Stimulated activated CD4-positive, alpha-beta T cell treated with anti-CD3 and anti-CD28 coated beads, Interleukin-15, amount 100 ng/mL, for 1 hour (primary cell): ENCODE measurements at places on chromosomes 7 and 10.

DNA sequence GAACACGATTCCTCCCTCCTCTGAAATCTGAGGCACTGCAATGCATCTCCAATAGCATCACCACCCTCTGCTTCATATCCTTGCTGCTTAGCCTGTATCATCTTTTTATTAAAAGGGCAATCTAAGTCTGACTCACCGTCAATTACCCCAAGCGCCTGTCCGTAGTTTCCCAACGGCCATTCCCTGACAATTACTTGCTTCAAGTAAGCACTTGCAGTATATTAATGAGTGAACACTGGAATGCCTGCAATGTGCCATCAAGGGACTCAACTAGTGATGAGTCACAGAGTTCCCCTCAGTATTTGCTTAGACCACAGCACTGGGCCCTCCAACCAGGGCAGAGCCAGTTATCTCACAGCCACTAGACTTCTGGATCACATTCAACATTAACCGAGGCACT lies 19.5 kb upstream of the PPP1R3C start:
- DNase-seq, result no peak

- DNase-seq, result no peak
Measured at GRCh38 chr10:78577712-78578111, 491.1 kb upstream of the ZMIZ1 start.

DNA sequence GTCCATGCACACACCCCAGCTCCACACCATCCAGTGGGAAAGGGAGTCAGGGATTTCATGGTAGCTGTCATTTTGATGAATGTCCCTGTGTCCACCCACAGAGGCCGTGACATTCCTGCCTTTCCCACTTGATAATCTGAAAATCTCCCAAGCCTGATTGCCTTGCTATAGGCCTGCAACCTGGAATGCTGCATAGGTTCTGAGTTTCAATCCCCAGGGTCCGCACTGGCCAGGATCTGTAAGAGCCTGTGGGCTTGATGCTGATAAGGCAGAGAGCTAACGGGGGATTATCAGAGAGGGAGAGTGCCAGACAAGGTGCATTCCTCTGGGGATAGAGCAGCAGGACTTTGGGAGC lies 57.5 kb downstream of the RBM20 start:
- DNase-seq, result no peak

- DNase-seq, result no peak
Measured at GRCh38 chr10:3104251-3104918, 37.0 kb downstream of the PFKP start.

DNA sequence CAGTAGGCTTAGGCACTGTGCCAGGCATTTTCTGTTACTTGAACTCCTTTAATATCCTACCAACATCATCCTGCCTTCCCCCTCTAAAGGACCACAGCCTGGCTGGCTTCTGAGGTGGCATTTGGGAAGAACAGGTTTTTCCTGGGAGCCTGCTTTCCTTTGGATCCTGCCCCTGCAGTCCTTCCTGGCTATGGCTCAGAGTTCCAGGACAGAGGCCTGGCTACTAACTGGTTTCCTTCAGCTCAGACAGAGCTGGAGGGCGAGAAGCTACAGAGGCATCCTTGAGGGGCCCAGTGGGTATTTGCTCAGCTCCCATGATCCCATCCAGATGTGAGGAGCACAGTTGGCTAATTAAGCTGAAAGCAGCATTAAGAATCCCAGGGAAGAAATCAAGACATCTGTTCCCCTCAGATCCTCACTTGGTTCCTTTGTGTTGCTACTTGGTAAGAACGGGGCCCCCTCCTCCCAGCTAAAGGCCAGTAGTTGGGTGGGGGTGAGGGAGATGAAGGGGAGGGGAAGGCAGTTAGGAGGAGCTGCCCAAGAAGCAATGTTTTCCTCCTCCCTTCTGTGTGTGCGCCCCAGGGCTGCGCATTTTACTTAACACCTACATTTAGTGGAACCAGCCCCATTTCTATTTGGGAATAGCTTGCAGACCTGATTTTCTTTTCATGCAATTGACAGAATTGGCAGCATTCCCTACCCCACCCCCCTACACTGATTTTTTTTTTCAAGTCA lies 142.6 kb upstream of the SORCS3 start:
- no peak for DNase-seq

GRCh38 chr7:95716357-95717122 lies 55.8 kb upstream of the DYNC1I1 start:
- DNase-seq, result no peak

- no peak for DNase-seq
Measured at GRCh38 chr10:48245977-48246376, 28.5 kb downstream of the FRMPD2 start.

GRCh38 chr10:70586348-70586930 lies 16.1 kb downstream of the PRF1 start:
- no peak for DNase-seq

- DNase-seq, result no peak
Measured at GRCh38 chr10:127600479-127600878, 51.4 kb downstream of the NPS start.

DNA sequence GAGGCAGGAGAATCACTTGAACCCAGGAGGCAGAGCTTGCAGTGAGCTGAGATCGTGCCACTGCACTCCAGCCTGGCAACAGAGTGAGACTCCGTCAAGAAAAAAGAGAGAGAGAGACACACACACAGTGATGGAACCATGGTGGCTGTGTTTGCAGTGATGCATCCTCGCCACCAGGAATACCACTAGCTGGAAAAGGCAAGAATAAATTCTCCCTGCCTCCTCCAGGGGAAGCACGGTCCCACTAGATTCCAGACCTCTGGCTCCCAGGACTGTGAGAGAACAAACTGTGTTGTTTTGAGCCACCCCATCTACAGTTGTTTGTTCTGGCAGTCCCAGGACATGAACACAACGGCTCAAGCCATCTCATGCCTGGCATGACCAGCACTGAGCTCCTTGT lies 320.3 kb upstream of the FOXK1 start:
- DNase-seq, result no peak

- DNase-seq, result no peak
Measured at GRCh38 chr10:92811986-92812385, 36.3 kb upstream of the EXOC6 start.

DNA sequence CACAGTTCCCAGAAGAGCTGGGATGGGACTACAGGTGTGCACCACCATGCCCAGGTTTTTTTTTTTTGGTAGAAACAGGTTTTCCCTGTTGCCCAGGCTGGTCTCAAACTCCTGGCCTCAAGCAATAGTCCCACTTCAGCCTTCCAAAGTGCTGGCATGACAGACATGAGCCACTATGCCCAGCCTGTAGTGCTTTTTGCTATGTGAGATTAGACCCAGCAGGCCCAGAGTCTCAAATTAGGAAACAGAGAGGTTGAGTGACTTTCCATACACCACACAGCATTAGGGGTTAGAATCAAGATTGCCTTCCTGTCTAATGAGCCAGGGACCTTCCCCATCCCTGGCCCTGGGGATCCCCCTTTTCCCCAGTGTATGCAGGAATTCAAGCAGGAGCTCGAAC lies 90.8 kb upstream of the KCTD7 start:
- DNase-seq, result no peak

DNA sequence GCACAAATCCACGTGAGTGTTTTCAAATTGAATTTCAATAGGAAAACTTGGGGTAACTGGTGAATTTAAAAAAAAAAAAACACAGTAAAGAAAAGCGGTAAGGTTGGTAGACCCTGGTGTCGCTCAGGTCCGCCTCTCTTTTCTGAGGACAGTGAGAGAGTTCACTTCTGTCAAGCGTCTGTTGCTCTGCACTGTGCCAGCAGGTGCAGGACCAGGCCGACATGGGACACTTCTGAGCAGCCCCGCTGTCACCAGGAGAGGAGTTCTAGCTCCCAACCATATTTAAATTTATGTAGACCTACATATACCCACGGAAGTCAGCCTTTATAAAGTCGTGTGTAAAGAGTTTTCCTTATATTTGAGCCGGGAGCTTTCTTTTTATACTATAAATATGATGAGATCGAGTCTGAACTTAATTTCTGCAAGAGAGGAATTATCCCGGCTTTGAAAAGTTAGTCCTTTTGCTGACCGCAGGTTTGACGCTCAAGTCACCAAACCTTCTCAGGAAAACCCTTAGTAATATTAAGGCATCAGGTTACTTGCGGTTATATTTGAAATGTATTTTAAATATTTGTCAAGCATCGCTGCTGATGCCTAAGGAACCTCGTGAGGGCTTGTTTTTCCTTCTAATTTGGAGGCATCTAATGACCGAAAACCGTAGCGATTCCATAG lies 531 bp downstream of the IKZF1 start:
- DNase-seq, result peak; percentile 42

DNA sequence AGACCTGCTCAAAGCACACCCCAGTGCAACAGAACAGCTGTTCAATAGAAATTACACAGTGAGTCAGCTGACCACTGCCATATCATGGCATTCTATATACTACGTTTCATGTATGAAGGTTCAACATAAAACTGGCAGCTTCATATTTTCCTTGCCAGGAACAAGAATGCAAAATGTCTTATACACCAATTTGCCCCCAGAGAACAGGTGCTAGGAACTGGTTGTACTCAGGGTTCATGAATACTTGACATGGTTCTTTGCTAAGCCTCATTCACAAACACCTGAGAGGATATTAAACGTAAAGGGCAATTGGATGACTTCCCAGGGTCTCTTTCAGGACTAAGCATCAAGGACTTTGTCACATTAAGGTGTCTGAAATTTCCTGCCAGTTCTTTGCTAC lies 6.9 kb downstream of the MYOF start:
- no peak for DNase-seq

- no peak for DNase-seq
Measured at GRCh38 chr7:26612742-26613141, 251.6 kb downstream of the SKAP2 start.

GRCh38 chr7:121761399-121761798 lies 111.6 kb upstream of the PTPRZ1 start:
- DNase-seq, result no peak

DNA sequence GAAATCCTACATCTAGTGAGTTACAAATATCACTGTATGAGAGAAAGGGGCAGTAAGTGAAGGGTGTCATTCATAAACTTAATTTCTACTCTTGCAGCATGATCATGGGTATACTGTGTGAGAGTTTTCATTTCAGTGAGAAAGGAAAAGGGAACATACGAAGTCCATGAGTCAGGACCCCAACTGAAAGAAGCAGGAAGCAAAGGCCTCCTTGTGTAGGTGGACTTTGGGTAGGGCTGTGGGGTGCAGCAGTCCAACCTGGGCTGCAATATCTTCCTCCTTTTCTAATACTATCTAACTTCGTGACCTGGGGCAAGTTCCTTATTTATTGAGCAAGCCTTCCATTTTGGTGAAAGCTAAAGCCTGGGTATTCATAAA lies 248.2 kb upstream of the TCF7L2 start:
- DNase-seq, result no peak

DNA sequence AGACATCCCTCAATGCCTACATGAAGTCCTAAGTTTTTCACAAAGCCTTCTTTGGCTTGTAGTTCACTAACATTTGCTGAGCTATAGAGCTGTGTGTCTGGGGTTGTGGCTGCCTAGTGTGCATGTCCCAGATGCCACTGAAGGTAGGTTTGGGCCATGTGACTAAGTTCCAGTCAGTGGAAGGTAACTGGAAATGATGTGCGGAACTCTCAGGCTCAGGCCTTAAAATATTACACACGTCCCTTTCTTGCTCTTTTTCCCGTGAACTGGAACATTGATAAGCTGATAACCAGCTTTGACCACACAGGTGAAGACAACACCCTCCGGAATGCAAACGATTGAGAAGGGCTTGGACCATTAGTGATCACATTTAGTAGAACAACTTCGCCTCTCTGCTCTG lies 358.1 kb downstream of the GATA3 start:
- DNase-seq, result no peak

DNA sequence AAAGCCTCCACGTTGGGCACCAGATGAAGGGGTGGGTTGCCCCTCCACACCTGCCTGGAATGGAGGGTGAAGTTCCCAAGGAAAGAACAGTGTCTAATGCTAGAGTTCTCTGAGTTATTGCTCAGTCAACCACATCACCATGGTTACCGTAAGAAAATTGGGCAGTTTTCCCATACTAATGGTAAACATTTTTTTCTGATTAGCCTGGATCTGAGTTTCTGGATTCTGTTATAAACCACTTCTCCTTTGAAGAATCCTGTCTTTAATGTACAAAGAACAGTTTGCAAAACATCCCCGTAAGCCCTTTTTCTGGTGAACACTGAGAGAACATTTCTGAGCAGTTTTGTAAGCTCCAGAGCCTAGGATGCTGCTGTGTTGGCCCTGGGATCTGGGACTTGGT lies 45.5 kb downstream of the ABCC2 start:
- DNase-seq, result no peak

GRCh38 chr7:119374436-119374835 lies 898.5 kb upstream of the KCND2 start:
- no peak for DNase-seq

- peak; percentile 47 for DNase-seq
Measured at GRCh38 chr7:32427769-32428291, 62.4 kb downstream of the LSM5 start.

- no peak for DNase-seq
Measured at GRCh38 chr10:127908106-127908958, 1.4 kb downstream of the PTPRE start.

DNA sequence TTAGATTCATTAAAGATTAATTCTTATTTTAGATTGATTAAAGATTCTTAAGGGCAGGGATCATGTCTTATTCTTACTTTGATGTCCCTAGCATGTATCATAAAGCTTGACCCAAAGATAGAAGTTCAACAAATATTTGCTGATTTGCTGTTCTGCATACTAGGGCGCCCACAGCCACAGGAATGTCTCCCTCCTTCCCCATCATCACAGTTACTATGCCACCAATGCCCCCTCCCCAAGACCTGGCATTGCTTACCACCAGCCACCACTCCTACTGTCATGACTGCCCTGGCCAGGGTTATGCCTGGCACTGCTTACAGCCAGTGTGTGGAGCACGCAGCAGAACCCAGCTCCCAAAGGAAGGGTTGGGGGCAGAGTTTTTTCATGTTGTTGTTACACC lies 86.7 kb upstream of the AGK start:
- no peak for DNase-seq

GRCh38 chr7:158587162-158588084 lies at the start of gene PTPRN2:
PTPRN2 (minus strand) TSS chr7:158587823.
- peak; percentile 58 for DNase-seq

- DNase-seq, result no peak
Measured at GRCh38 chr7:157555313-157555712, 218.5 kb downstream of the DNAJB6 start.

- no peak for DNase-seq
Measured at GRCh38 chr10:120506674-120507073, 49.6 kb downstream of the PLPP4 start.
